ENCODE measurements at places on chromosomes 2 and 18.

- DNase-seq = no peak
Measured at GRCh38 chr2:237154884-237155851, 69.5 kb downstream of the COPS8 start.

DNA sequence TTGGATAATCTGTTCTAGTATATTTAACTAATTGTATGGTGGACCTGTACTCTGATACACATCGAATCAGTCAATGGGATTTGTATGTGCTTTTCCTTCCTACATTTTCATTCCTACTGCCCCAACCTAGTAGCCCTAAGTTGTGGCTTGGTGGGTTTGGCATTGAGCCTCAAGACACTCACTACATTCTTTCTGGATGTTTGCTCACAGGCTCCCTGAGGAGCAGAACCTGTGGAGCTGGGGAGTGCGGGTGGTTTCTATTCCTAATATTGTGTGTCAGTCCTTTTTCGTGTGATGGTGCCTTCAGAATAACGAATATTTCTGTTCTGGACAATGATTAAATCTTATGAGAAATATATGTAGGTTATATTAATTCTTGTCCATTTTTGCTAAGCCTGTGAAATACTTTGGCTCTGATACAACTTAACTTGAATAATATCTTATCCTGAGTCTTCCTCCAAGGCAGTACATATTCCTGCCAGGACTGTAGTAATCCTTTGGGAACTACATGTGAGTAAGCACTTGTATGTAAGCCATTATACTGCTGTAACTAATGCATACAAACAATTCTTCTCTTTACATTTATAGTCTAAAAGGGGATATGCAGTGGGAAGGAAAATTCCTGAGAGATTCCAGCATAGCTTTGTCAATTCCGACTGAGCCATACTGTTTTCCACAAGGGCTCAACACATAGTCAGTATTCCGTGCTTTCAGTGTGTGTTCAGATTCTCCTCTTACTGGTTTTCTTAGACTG lies 150.6 kb downstream of the AGPS start:
- DNase-seq = no peak

DNA sequence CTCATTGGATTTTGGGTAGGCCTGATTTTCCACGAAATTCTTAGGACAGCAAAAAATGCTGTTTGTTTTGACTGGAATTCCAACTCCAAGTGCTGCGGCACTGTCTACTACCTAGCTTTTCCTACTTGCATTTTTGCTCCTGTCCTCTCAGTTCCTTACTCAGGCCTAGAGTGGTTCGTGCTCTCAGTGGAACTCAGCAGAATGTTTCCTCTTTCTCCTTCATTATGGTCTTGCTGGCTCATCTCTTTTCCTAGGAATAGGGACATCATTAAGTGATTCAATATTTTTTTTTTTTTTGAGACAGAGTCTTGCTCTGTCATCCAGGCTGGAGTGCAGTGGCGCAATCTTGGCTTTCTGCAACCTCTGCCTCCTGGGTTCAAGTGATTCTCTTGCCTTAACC lies 37.9 kb downstream of the GEMIN6 start:
- DNase-seq = no peak

- no peak for DNase-seq
Measured at GRCh38 chr2:46246790-46247189, 50.4 kb upstream of the EPAS1 start.

DNA sequence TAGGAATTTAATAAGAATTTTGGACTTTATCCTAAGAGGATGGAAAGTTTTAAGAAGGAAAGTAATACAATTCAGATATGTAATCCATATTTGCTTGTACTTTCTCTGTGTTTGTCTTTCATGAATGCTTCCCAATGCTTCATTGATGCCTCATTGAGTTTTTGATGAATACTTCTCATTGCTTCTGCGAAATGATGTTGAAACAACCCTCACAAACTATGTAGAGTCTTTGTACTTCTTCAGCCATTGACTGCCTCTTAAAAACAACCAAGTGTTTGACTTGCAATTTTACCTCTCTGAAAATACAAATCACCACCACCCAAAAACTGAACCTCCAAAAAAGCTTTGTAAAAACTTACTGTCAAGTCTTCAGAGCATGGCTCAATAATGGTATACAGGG lies 424.1 kb downstream of the ERBB4 start:
- no peak for DNase-seq

DNA sequence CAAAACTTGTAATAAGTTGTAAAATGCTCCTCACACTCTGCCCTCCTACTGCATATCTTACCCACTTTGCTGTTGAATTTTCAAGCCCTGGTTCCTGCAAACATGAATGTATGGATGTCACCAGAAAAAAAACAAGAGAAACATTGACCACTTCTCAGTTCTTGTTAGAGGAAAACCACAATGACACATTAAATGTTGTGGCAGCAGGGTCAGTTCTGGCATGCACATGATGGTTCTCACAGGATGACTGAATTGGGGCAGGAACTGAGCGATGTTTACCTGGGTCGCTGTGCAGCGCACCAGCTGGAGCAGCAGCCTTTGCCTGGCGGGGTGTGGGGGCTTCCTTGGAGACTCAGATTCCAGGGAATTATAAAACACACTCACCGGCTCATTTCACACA lies 14.0 kb upstream of the PRKCE start:
- DNase-seq = no peak

DNA sequence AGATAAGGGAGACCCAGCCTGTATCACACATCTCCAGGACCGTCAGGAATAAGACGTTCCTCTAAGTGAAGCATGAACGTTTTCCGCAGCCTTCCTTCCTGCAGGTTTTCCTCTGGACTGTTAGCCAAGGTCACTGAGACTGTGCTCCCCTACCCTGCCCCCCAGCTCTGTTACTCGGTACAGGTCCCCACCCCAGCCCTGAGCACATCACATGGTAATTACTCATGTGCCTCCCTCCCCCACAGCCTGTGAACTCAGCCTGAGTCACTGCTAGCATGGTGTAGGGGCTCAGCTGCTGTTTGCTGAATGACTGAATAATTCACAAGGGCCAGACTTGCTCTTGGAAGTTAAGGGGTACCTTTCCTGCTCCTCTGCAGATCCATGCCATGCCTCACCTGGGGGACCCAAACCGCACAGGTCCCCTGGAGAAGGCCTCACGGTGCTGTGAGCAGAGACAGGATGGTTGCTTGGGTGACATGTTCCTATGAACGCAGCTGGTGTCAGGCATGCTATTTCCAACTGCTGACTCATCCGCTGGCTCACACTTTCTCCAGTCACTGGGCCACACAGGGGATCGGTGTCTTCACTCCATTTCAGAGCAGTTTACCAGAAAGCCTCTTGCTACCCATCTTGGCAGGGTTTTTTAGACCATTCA lies 88.2 kb downstream of the PLB1 start:
- no peak for DNase-seq

GRCh38 chr2:232963913-232964312 lies 49.1 kb downstream of the NGEF start:
- DNase-seq = no peak

GRCh38 chr2:180385601-180386201 lies 378.6 kb upstream of the CWC22 start:
- DNase-seq = no peak

DNA sequence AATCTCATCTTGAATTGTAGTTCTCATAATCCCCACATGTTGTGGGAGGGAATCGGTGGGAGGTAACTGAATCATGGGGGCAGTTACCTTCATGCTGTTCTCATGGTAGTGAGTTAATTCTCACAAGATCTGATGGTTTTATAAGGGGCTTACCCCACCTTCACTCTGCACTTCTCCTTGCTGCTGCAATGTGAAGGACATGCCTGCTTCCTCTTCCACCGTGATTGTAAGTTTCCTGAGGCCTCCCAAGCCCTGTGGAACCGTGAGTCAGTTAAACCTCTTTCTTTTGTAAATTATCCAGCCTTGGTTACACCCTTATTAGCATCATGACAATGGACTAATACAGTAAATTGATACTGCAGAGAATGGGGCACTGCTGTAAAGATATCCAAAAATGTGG lies 57.9 kb downstream of the SCN7A start:
- DNase-seq = no peak

DNA sequence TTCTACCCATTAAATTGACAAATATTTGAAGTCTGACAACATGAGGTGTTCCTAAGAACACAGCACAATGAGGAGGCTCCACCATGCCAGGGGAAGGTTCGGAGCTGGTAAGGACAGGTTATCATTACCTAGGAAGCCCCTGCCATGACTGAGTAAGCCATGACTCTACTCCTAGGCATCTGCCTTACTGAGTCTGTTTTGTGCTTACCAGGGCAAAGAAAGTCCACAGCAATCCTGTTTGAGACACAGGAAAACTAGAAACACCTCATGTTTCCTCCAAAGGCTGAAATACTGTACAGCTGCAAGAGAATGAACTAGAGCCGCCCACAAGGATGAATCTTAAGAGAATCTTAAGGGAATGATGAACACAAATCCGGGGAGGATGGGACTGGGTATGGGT lies 11.6 kb downstream of the TGFBRAP1 start:
- DNase-seq = no peak

DNA sequence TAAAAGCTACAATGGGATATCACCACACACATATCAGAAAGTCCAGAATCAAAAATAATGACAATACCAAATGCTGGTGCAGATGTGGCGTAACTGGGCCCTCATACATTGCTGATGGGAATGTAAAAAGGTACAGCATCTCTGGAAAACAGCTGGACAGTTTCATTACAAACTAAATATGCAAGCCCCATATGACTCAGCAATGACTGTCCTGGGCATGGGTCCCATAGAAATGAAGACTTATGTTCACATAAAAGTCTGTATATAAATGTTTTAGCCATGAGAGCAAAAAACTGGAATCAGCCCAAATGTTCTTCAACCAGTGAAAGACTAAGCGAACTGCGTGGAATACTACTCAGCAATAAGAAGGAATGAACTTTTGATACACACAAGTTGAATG lies 56.7 kb downstream of the ALPK2 start:
- no peak for DNase-seq

- no peak for DNase-seq
Measured at GRCh38 chr2:62076980-62077638, 118.8 kb upstream of the B3GNT2 start.

DNA sequence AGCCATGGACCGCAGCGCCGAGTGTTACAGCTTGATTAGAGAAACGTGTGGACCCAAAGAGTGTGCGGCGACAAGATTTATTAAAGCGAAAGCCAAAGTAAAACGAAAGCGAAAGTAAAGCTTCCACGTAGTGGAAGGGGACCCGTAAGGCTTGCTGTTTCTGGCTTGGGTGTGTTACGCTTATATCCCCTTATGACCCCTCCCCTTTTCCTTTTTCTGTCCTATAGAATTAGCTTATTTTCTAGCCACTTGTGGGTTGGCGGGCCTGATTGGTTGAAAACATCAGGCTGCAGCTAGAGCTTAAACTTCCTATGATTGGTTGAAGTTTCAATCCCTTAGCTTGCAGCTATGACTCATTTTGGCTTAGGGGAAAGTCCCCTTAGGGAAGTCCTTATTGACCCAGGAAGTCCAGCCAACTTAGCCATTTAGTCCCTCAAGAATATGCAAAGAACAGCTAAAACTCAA lies 969.7 kb downstream of the DCDC2C start:
- no peak for DNase-seq

DNA sequence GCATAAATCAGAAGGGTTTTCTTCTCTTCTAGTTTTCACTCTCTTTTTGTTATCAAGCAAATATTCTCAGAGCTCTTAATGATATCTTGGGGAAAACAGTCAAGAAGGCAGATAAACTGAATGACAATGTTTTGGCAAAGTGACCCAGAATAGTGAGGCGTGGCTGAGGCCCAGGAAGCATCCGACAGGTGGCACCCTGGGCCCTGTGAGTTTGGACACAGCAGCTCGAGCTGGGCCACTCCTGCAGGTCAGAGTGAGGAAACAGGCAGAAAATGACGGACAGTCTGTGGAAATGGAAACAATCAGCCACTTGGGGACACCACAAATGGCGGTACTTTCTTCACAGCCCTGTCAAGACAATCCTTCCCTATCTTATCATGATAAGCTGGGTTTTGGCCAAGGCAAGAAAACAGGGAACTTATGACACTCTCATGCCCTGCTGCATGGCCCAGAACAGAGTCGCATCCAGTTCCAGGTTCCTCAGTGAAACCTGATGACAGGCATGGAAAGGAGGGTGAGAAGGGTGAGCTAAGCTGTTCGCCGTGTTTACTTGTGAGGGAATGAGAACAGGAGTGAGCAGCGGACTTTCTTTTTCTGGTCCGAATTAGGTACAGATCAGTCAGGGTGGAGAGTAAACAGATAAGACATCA lies 32.1 kb downstream of the MRPL44 start:
- no peak for DNase-seq

DNA sequence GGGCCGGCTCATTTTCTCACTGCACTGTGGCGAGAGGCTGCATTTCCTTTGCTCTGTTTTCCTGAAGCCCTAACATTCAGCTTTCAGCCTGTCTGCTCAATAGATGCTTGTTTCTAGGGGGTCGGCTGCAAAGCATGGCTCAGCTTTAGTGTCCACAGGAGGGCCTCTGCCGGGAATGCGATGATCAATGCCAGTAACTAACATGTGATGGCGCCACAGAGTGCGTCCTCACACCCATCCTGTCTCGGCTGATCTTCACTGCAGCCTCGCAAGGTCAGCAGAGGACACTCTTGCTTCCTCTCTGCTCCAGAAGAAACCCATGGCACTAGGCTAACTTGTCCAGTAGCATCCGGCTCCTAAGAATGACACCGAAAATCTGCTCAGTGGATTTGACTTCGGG lies 156.4 kb upstream of the PXDN start:
- no peak for DNase-seq

DNA sequence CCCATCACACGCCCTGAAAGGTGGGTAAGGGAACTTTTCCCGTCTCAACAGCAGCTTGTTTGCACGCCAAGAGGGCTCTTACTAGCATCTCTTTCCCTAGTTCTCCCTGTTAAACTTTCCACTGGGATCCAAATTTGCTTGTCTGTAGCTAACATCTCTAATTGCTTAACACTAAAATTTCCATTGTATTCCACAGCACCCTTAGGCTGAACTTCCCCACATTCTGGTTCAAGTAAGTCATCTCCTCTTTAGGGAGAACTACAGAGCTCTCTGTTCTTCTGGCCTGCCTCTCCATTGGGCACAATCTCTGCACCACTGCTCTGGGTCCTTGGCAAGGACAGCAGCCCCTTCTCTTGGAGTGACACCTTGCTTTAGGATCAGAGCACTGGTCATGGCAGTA lies 24.0 kb downstream of the UNC50 start:
- no peak for DNase-seq

DNA sequence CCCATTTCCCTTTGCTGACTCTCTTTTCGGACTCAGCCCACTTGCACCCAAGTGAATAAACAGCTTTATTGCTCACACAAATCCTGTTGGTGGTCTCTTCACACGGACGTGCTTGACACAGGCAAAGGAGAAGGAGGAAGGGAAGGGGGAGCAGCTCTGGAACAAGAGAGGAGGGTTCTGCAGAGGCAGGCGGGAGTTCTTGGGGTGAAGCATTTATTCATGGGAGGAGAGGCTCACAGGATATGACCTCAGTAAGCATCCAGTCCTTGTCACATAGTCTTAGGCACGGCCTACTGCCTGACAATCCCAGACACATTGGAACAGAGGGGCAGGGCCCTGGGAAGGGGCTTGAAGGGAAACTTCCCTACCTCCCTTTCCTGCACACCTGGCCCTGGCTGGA lies 171.7 kb upstream of the HS6ST1 start:
- peak; percentile 31 for DNase-seq
